ENCODE measurements at places on chromosomes 13 and 19.

DNA sequence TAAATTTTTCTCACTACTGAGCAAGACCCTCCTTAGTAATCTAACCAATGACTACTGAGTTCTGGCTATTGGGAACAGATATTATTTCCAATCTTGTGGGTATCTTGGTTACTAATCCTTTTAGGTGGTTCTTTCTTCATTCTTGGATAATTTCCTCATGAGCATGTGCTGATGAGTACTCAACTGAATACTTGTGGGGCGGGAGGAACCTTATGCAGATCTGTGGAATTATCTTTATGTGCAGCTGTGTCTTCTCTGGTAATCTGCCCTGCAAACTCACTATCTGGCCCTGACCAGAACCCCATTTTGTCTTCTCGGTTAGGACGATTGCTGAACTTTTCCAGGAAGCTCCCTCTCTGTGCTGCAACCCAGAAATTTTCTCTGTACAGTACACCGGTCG is 89.7 kb upstream of the TRPC4 start:
- DNase-seq = no peak

- DNase-seq = no peak
Observed at GRCh38 chr19:30159636-30160035, 212.5 kb upstream of the ZNF536 start.

DNA sequence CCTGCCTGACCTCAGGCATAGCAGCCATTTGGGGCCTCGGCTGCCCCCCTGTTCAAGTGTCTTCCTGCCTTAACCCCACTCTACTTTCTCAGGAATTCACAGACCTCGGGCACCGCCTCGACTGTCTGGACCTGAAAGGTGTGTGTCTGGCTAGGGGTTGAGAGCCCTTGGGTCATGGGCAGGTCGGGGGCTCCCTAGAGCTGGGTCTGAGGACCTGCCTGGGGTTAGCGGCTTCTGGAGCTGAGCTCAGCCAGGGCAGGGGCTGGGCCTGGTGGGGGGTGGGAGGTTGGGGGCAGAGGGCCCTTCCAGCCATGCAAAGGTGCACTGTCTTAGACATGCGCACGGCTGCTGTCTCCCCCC is 20.7 kb downstream of the NKPD1 start:
- no peak for DNase-seq

GRCh38 chr19:46990991-46991676 is 28.5 kb upstream of the NPAS1 start:
- peak; percentile 24 for DNase-seq

DNA sequence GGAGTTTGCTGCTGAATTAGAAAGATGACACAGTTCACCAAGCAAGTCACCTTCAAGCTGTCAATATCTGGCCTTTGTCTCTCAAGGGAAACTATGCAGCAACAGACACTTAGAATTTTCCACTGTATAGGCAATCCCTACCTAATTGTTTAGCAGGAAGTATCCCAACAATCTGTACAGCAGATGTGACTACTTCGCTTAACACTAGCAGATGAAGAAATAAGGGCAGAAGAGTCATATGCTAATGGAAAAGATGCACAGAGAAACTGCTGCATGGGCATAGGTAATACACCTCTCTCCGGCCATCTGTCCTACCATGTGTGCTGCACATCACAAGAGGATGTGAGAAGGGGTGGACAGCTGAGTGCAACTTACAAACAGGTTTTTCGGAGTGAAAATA is 851.2 kb downstream of the PCDH9 start:
- DNase-seq = no peak

GRCh38 chr19:3114018-3114726 is 20.0 kb downstream of the GNA11 start:
- no peak for DNase-seq

GRCh38 chr19:46298479-46299003 is 1.7 kb downstream of the HIF3A start:
- no peak for DNase-seq

- DNase-seq = no peak
Observed at GRCh38 chr19:41128692-41129091, 14.5 kb downstream of the CYP2F1 start.

Data from stimulated activated CD4-positive, alpha-beta T cell treated with anti-CD3 and anti-CD28 coated beads, TNF-alpha, amount 100 ng/mL, for 1 hour (primary cell).